Activated CD4-positive, CD25-positive, alpha-beta regulatory T cell treated with anti-CD3 and anti-CD28 coated beads, Interleukin-2, amount 50 U/mL, for 72 hours (primary cell): ENCODE measurements at places on chromosomes 16 and 17.

- no peak for DNase-seq
Observed at GRCh38 chr16:57995721-57996405, 4.6 kb downstream of the ZNF319 start.

DNA sequence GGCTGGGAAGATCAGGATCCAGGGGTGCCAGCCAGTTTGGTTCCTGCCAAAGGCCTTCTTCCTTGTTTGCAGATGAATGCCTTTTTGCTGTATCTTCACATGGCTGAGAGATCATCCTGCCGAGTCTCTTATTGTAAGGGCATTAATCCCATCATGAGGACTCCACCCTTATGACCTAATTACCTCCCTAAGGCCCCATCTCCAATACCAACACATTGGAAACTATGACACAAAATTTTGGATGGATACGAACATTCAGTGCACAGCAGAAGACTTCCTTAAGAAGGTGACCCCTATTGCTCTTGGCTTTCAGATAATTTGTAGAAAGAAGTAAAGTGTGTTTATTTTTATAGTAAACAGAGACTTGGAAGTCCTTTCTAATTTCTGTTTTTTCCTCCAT, 1164.7 kb upstream of the CDH8 start:
- DNase-seq, result no peak

GRCh38 chr16:55042556-55043432, 112.1 kb downstream of the IRX5 start:
- DNase-seq, result no peak

GRCh38 chr17:47810901-47811635, 10.5 kb downstream of the OSBPL7 start:
- DNase-seq, result no peak

GRCh38 chr16:57589374-57589773, 39.1 kb upstream of the ADGRG1 start:
- no peak for DNase-seq

GRCh38 chr17:40180694-40181093, 3.4 kb downstream of the RAPGEFL1 start:
- DNase-seq, result no peak
